NCI-H2081 (cell line): ENCODE measurements at places on chromosomes 2 and 18.

- DNase-seq, result no peak
These were observed 187.5 kb upstream of the SALL3 start for GRCh38 chr18:78792094-78792493.

- DNase-seq, result peak; percentile 35
These were observed 92.9 kb downstream of the MREG start for GRCh38 chr2:215920244-215921100.

DNA sequence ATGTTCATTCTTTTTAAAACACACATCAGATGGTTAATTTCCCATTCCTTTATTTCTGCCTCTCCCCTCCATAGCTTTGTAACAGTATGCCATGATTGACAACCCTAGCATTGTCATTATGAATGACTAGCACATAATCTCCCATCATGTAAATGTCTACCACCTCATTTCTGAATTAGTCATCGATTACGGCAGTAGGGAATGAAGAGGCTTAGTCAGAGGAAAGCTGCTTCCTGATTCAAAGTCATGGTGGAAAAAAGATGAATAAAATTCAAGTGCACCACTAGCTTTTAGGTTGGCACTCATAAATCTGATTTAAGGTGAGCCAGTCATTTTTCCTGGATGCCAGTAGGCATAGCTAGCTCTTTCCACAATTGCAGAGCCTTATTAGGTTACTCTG, 19.1 kb upstream of the ACMSD start:
- no peak for DNase-seq

DNA sequence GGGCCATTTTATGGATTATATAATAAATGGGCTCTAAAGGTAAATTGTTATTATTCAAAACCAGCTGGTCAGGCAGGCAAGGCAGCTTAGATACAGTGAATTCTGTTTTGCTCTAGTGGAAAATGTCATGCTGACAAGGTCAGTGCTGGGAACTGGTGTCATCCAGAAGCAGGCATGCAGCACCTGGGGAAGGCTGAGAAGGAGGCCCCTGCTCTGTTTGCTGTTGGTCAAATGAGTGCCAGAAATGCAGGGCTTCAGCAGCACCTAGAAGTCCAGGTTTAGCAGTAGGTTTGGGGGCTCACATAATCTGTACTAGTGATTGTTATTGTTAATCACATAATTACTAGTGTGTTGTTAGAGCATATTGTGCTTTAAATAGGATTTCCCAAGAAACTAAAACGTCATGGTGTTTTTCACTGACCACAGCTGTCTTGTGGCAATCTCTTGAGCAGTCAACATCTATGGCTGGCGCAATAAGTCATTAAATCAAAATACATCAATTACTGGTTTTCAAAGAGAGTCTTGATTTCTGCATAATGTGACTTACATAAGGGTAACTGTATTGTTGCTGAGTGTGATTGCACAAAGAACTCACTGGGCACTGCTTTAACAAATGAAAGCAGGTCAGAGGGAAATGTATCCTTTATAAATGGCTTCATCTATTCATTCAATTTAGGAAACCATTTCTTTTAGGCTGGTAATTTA, 99.1 kb downstream of the MYO3B start:
- peak; percentile 88 for DNase-seq

DNA sequence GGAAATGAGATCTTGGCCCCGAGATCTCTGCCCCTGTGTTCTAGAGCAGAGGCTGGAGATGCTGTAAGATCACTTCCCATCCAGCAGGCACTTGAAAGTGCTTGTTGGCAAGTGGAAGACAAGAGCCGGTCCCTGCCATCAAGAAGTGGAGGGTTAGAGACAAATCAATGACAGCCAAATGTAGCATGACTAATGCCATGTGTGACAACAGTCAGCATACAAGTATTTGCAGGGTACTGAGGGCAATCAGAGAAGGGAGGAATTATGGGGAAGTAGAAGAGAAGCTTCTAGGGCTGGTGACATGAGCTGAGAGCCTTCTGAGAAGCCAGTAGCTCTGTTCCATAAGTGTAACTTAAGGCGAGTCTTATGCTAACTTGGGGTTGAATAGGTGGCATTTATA, 58.6 kb downstream of the TMEM17 start:
- no peak for DNase-seq

DNA sequence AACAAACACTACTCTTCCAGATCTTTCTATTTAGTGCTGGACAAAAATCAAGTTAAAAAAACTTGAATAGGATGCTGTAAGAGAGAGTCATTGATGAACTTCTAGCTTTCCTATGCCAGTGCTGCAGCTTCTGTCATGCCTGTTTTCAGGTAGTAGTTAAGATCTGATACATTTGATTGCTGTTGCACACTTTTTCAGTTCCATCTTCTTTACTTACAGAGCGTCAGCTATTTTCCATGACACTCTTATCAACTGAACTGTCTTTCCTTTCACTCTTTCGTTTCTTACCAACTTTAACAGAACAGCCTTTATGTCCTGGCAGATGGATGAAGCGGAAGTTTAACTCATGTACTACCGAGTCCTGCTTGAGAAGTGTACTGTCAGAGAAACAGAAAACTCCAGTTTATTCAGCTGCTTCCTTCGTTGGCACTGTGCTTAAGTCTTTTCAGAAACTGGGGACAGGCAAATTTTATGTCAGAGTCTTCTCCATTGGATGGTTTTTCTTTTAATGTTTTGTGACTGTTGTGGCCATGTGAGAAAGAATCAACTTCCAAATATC, 145.9 kb upstream of the KLHL14 start:
- DNase-seq, result no peak

GRCh38 chr2:129812071-129812470, 167.4 kb upstream of the RAB6C start:
- no peak for DNase-seq

GRCh38 chr2:62800618-62801017, 95.1 kb downstream of the EHBP1 start:
- DNase-seq, result no peak

GRCh38 chr2:15788455-15788829, 151.9 kb upstream of the MYCN start:
- DNase-seq, result no peak

DNA sequence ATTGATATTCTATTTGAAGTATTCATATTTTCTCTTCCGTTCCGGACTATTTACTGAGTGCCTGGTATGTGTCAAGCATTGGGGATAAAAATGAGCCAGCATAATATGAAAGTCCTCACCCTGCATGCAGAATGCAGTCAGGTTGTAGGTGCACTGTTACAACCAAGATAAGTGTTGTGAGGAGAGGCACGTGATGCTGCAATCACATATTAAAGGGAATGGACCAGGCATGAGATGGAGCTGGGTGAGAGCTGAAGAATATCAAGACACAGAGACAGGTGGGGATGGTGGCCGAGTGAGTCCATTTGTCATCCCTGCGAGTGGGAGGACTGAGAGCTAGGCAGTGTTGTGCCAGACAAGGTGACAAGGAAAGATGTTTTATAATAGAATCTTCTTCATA, 52.3 kb downstream of the MFSD6 start:
- no peak for DNase-seq

DNA sequence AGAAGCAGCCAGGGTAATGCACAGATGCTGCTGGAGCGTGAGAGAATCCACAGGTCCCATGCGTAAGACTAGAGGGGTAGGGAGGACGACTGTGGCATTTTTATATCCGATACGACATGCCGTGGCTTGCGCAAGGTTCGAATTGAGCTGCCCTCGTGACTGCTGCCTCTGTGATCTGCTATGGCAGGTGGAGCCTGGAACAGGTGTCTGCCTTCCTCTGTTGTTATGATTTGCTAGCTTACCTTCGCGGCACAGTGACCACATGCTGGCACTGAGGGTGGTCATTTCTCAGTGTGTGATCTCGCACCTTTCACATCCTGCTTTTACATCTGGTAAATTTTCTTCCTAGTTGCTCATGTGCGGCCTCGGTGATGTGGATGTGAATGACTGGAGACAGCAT, 240.2 kb downstream of the ALPK2 start:
- DNase-seq, result no peak

- no peak for DNase-seq
These were observed 103.1 kb downstream of the PPP1R1C start for GRCh38 chr2:182088681-182089320.

- DNase-seq, result no peak
These were observed 127.3 kb upstream of the IL1R2 start for GRCh38 chr2:101864426-101864825.
